Amniotic stem cell (primary cell): ENCODE measurements at places on chromosomes 6 and 20.

- no peak for DNase-seq
Measured at GRCh38 chr6:5459346-5459745, 198.0 kb downstream of the FARS2 start.

DNA sequence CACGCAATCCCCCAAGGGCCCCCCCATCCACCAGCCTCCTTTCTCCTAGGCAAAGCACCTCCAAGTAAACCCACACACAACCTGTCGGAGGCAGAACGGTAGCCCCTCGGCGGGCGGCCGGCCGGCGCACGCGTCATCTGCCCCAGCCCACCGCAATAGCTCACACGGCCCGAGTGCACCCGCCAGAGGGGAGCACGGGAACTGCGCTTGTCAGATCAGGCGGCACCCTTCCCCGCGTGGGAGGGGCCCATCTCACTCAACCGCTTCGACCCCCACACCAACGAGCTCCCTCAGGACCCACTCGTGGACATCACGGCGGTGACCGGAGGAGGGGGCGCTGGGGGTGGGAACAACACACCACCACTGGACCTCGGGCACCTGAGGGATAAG is 767.9 kb upstream of the DEFB115 start:
- DNase-seq, result no peak

- DNase-seq, result peak; percentile 29
Measured at GRCh38 chr6:145241039-145241438, 494.3 kb downstream of the EPM2A start.

DNA sequence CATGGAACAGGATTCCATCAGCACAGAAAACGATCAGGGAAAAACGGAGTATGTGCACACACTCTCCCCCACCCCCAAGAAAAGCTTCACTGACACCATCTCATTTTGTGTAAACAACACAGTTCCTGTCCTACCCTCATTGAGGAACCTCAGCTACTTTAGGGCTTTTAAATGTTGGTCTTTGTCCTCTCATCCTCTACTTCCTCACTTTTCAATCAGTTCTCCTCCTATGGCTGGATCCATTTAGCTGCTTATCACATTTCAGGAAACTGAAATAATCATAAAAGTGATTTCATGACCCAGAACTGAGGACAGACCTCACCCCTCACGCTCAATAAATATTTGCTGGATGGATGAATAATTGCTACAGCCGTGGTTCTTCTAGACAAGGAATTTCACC is 33.1 kb upstream of the PNRC1 start:
- DNase-seq, result no peak

- DNase-seq, result no peak
Measured at GRCh38 chr6:115617031-115617430, 443.7 kb downstream of the FRK start.

- DNase-seq, result no peak
Measured at GRCh38 chr6:7910298-7910653, 312 bp downstream of the TXNDC5 start.

DNA sequence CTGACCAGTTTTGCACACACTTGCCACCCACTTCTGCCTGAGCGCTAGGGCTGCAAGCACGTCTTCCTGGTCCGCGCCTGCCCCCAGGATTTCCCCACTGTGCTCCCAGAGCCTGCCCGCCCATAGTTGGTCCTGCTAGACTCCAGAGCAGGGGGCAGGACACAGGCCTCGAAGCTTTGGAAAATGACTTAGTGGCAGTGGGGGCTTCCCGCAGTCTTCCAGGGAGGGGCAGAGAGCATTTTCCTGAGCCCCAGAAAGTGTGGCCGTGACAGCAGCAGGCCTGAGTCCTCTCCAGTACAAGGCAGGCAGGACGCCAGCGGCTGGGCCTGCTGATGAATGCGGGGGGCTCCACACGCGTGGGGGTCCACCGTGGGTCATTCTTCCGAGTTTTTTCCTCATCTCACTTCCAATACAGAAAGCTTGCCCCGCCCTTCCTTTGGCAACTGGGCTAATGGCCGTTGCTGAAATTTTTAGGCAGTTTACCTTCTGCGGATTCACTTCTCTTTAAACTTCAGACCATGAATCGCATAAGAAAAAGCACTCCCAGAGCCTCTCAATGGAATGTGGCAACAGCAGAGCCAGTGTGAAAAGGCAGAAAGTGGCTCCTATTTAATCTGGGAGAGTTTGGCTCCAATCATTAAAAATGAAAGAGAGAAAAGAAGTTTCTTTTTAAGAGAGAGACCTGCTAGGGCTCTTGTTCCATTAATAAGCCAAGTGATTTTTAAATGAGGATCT is 383.8 kb downstream of the CDH4 start:
- no peak for DNase-seq

DNA sequence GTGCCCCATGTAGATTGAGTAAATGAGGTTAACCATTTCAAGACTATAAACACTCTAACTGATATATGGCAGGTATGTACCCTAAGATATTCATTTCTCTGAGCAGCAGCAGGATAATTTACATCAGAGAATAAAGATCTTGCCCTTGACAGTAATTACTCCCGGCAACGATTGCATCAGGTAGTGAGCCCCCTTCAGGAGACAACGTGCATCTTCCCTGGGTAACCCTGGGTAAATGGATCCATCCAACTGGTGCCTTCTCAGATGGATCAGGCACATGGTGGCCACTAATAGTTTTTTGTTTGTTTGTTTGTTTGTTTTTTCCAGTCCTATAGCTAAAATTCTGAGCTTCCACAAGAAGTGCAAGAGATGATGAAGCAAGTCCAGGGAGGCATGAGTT is 469.4 kb upstream of the SLC35B3 start:
- no peak for DNase-seq

- no peak for DNase-seq
Measured at GRCh38 chr6:141475259-141475658, 657.5 kb upstream of the GJE1 start.

- no peak for DNase-seq
Measured at GRCh38 chr6:143195349-143195845, 134.7 kb downstream of the AIG1 start.

GRCh38 chr6:165721356-165721755 is 58.3 kb upstream of the PDE10A start:
- no peak for DNase-seq

DNA sequence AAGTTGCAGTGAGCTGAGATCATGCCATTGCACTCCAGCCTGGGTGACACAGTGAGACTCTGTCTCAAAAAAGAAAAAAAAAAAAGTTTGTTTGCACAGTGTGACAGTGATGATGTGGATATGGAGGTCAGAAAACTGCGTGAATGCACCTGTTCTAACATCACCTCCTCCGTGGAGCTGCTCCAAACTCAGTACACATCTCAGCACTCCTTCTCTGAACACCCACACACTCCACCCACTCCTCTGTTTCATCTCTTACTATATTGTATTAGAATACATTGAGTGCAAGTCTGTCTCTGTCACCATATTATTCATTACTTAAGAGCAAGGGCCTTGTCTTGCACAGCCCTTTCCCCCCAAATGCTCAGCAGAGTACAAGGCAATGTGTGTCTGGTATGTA is 51.5 kb upstream of the ENPP4 start:
- no peak for DNase-seq

- DNase-seq, result peak; percentile 48
Measured at GRCh38 chr6:19731282-19731681, 105.9 kb upstream of the ID4 start.

DNA sequence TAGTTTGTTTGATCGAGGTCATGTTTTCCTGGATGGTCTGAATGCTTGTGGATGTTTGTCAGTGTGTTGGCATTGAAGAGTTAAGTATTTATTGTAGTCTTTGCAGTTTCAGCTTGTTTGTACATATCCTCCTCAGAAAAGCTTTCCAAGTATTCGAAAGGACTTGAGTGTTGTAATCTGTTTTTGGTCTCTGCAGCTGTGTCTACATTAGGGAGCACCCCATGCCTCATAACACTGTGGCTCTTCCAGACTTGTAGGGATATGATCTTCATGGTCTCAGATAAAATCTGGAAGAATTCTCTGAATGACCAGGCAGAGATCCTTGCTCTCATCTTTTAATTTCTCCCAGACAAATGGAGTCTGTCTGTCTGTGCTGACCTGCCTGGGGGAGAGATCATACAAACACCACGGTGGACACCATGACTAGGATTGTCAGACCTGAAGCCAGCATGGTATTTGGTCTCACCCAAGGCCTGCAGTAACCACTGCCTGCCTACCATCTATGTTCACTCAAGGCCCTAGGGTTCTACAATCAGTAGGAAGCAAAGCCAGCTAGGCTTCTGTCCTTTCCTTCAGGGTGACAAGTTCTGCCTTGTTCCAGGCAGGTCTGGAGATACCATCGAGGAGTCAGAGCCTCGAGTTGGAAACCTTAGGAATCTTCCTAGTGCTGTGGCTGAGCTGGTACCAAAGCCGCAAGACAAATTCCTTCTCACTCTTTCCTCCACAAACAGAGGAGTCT is 114.7 kb upstream of the KHDRBS2 start:
- DNase-seq, result no peak

DNA sequence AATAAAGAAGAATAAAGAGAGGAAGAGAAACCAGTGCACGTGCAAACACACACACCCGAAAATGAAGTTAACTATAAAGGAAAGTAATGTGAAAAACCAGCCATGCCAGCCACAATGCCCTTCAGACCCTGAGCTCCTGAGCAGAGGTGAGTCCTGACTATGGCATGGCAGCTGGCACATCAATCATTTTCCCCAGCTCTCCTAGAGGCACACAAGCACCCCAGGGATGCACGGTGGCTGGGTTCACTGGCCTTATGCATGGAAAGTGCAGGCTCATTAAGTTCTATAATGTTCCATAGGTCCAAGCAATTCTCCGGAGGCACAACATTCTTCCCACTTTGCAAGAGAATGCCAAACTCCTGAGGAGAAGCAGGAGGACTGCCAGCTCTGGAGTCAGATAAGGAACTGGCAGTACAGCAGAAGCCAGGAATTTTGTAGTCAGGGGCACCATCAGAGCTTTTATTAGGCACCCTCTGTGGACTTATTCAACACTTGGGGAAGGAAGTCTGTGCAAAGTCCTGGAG is 175.0 kb upstream of the PRDM1 start:
- DNase-seq, result no peak

DNA sequence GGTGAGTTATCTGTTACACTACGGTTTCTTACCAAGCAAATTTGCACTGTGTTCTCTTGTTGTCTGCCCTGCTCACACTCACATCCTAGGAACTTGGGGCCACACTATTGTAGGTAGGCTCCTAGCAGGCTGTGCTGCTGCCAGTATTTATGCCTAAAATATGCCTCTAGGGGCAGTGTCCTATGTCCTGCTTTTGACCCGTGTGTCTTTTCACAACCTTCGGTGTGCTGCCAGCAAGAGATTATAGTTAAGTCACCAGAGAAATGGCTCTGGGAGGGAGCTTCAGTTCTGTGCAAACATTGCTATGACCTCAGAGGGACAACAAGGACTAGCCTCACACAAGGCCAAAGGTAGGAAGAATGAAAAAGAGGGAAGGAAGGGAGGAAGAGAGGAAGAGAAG is 8.9 kb upstream of the TAAR5 start:
- no peak for DNase-seq

GRCh38 chr20:33160681-33161080 is 7.3 kb upstream of the BPIFA2 start:
- no peak for DNase-seq

DNA sequence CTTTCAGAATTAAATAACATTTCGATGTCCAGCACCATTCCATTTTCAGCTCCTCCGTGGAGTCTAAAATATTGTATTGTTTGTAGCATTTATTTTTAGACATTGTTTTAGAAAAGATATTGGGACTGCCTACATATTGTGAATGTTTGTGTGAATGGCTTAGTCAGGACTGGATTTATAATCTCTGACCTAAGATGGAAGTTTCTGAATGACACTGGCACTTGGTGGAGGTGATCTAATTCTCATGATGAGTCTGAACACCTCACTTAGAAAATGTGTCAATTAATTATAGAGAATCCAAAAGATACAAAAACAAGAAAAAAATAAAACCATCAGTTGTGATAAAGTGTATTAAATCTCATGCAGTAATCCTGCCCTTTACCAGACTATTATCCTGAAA is 60.8 kb upstream of the HBS1L start:
- no peak for DNase-seq

- no peak for DNase-seq
Measured at GRCh38 chr6:33769248-33769821, 19.6 kb downstream of the LEMD2 start.

DNA sequence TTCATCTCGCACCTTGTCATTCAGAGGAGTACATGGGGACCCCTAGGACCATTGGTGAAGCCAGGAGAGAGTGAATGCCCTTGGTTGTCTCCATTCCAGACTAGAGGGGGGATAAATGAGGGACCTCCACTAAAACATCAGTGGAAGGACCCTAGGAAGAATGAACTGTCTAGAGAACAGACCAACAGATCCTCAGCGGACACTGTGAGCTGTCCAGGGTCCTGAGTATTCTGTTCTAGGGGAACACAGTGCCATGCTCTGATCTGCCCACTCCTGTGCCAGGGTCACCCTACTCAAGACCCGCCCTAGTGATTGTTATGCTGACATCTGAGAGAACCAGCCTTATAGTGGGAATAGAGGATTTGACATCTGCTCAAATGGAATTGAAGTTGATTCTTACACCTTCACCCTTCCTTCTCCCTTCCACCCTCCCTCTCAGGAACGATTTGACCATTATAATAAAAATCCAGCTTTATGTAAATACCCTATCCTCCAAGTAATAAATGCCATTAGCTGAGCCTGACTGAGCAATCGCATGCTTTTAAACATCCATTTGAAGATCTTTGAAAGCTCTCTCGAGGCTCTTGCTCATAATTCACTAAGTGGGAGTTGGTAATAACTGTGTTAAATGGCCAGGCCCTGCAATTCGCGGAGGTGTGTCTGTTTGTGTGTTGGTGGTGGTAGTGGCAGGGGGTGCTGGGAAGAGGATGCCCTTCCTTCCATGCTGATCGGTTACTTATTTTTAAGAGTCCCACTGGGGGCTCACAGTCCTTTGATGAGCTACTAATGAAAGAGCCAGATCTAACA is 43.6 kb upstream of the SLC32A1 start:
- DNase-seq, result no peak

DNA sequence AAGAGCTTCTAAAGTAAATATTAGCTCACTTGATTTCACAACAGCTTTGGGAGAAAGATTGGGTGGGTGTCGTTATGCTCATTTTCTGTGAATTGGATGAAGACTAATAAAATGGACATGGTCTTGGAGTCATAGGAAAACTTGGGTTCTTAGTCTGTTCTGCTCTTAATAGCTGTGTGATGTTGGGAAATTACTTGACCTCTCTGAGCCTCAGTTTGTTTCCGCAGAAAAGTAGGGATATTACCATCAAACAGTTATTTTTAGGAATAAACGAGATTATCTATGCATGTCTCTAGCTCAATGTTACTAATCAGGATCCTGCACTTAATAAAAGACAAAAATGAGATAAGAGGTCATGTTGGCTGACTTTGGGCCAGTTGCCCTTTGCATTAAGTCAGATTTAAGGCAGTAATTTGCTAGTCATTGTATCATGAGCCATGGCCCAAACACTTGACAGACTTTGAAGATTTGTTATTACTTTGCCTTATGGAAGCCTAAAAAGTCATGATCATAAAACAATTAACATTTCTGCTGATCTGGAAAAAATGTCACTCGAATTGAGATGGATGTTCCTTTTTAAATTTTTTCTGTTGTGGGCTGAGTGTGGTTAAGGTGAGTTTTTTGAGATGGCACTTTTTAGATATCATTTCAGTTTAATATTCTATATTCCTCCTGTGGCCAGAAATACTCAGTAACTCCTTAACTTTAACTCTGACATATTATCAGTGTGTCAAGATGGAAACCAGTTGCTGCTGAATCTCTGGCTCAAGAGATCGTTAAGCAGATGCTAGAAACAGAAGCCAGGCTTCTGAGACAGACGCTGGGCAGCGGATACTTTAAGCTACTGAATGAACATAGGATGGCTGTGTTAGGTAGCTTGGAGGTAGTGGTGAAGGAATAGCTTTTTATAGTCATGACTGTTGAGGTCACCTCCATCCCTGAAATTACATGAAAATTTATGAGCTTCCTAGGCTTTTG is 291.6 kb downstream of the PHF3 start:
- no peak for DNase-seq

- DNase-seq, result no peak
Measured at GRCh38 chr20:46002008-46002407, 6.7 kb upstream of the MMP9 start.
